SIG-M5 (cell line): ENCODE measurements at places on chromosomes 2 and 18.

GRCh38 chr2:72789241-72789640, 36.6 kb downstream of the EXOC6B start:
- no peak for DNase-seq

DNA sequence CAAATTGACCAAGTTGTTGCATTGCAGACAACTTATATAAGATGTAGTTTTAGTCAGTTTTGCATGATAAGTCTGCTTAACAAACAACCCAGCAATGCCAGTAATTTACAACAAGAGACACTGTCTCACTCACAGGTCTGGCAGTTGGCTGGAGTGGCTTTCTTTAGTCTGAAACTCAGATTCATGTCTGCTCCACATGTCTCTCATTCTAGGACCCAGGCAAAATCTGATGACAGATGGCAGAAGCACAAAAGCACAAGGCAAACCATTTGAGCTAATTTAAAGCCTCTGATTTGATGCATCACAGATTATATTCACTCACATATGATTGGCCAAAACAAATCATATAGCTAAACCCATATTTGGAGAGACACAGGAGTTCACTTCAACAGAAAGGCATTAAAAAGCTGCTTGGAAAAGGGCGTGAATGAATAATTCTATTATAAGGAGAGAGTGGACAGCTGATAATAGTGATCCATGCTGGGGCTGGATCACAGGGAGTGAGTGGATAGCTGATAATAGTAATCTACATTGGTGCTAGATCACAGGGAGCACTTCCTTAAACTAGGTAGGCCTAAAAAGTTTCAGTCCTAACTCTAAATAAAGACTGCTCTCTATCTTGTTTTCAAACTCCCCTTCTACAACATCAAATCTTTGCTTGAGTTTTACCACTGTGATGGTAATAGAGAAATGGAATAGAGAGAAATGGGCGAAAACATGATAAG, 593.2 kb upstream of the ZNF804A start:
- DNase-seq = no peak

DNA sequence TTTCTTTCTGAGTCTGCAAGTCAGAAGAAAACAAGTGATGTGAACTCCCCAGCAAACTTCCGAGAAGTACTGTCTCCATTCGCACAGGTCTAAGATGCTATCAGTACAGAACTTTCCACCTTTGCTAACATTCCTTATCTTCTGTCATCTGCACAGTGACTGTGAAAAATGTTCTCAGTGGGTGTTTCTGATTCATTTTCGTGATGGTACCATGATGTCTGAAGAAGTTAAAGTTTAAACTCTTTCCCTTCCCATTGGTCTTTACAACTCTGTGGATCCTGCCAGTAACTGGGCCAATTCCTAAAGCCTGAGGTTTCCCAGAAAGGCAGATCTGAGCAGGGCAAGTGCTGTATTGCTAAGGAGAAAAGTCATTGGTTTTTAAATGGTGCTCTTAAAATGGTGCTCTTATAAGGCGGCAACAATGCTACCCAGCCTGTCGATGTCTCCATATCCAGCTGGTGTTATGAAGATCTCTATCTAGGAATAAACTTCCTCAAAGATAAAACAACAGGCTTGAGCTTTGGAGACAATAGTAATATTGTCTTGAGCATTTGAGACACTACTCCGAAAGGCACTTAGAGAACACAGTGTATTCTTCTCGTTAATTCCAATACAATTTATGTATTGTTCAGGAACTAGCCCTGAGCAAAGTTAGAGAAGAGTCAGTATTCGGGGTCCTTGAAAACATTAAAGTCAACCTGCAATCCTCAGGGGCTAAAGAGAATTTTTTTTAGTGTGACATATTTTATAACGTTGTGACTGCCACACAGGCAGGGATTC, 232.3 kb downstream of the OSR1 start:
- DNase-seq = no peak

DNA sequence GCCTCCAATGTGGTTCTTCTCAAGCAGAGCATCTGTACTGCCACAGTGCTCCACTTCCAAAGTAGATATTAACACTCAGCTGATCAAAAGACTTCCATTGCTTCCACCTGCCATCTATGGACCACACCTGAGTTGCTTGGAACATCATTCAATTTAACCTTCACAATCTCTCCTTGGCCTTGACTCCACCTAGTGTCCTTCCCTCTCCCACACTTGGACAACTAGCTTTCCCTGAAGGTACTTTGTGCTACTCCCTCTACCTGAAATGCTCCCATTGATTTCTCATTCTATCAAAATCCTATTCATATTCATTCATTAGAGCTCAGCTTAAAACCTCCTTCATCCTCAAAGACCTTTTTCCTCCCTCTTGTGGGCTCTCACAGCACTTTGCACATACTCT, 48.7 kb downstream of the SOWAHC start:
- DNase-seq = no peak

DNA sequence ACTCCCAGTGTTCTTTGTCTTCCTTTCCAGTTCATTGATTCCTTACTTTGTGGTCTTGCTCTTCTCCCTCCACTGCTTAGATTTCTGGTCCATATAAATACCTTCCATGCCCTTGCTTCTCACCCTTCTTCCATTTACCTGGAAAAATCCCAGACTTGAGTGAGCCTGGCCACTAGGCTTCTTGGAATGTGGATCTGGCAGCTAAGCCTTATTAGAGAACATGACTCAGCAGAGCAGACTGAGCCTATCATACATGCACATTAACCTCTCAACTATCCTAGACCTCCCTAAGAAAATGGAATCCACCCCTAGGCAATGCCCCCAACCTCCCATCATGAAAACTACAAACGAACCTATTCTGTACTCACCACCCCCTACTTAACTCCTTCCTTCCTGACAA, 127.7 kb downstream of the RHBDD1 start:
- no peak for DNase-seq

DNA sequence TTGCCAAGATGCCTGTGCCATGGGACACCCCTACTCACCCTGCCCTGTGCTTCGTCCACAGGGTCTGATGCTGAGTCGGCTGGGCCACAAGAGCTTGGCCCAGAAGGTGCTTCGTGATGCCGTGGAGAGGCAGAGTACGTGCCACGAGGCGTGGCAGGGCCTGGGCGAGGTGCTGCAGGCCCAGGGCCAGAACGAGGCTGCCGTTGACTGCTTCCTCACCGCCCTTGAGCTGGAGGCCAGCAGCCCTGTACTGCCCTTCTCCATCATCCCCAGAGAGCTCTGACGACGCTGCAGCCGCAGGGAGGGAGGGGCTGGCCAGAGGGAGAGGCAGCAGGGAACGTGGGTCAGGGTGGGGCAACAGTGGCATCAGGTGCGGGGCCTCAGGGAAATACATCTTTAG, 81.5 kb downstream of the STPG4 start:
- no peak for DNase-seq

GRCh38 chr18:57523171-57523956, 63.1 kb downstream of the FECH start:
- peak; percentile 21 for DNase-seq

DNA sequence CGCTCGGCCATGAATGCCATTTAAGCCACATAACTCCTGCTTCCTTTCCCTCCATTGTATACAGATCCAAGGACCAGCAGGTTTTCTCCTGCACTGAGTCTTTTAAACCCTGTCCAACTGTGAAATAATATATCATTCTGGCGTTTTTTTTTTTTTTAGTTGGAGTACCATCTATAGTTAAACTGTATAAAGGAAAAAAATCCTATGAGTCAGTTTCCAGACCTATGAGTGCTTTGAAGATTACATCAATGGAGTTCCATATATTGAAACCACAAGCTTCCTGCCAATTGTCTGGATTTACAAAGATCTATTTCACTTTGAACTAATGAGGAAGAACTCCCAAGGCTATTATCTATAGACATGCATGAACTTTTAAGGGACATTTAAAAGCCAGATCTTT, 2.4 kb upstream of the MALT1 start:
- no peak for DNase-seq

GRCh38 chr18:59881728-59882656, 17.8 kb upstream of the PMAIP1 start:
- peak; percentile 55 for DNase-seq

DNA sequence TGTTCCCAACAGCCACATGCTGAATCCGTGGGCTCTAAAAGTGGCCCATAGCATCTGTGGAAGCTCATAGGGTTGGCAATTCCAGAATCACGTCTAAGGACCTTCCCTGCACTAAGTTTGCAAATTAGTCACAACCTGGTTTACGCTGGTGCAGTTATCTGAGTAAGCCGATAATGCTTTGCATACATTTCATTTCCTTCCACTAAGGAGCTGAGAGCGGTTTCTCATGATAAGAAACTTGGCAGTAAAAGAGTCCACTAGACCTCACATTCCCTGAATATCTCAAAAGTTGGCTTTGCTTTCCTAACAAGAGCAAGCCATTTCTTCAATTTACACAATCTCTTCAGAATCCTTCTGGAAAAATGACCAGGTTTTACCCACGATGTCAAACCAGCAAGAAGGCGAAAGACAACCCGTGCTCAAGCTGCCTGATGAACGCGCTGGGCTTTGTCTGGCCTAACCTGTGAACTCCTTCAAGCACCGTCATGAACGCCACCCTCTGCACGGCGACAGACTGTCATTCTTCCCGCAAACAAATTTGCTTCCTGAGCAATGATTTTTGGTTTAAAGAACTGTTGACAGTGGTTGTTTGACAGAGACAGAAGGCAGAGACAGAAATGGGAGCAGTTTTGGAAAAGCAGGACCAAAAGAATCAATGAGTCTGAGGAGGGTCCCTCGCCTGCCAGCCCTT, 73.0 kb upstream of the COPS8 start:
- no peak for DNase-seq

GRCh38 chr2:160892204-160892603, 268.0 kb upstream of the TANK start:
- no peak for DNase-seq

DNA sequence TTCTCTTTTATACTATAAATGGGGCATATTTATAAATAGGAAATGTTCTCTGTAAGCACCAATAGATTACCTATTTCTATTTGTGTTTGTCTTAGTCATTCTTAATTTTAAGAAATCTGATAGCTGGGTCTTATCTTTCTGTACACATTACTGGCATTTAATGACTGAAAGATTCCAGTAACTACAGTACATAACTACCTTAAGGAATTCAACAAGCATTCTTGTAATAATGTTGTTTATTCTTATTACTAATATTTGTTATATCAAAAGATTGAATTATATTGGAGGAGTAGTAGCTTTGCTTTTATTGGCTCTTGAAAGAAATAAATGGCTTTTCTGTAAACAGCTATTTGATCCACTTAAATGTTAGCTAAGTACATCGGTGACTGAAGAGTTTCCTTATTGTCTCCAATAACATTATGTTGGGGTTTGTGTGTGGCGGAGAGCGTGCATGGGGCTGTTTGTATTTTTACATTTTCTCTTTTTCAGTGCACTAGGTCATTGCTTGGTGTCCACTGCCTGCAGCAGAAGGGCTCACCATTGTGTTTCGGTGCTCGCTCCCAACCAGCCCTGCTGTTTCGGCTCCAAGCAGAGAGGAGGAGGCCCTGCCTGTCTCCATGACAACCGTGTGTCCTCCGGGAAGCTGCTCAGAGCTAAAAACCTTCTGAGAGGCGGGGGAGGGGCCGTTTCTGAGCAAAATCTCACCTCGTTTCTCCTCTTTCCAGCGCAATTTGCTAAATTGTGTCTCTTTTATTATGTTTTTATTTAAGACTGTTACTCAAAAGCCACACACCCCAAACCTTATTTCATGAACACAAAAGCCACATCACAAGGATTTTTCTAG, 112.5 kb upstream of the SLC38A11 start:
- DNase-seq = no peak

GRCh38 chr2:197606180-197606579, 69.2 kb downstream of the RFTN2 start:
- DNase-seq = no peak

GRCh38 chr2:29920631-29921559, 491 bp downstream of the ALK start:
- DNase-seq = no peak

GRCh38 chr18:70058916-70059315, 111.2 kb upstream of the CD226 start:
- DNase-seq = no peak

GRCh38 chr2:191637182-191638078, 40.5 kb upstream of the NABP1 start:
- DNase-seq = no peak

DNA sequence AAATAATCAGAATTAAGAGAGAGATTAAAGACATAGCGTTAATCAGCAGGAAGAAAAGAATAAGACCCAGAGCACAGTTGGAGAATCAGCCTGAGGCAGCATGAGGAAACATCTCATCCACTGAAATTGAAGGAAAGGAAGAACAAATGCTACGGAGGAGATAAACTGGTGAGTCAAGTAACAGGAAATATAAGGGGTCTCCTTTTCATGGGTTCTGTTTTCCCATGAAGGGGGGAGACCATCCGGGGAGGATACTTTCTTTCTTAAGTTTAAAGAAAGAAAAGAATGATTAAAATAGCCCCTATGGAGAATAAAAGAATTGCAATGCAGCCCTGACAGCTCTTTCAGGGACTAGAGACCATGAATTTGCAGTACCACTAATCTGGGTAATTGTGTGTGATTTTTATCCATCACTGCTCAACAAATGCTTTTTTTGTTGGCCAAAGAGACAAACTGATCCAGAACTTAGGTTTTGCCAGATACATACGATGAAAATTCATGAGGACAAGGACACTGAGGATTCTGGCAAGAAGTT, 17.7 kb downstream of the ROCK2 start:
- DNase-seq = no peak

DNA sequence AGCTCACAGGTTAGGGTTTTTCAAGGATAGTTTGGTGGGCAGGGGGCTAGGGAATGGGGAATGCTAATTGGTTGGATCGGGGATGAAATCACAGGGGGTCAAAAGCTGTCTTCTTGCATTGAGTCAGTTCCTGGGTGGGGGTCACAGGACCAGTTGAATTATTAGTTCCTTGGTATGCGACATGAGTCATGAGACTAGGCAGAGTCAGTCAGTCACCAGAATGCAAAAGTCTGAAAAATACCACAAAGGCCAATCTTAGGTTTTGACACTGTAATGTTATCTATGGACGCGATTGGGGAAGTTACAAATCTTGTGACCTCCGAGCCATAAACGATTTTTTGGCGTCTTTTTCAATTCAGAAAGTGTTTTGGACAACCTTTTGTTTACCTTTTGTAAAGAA, 101.2 kb downstream of the ZNF519 start:
- no peak for DNase-seq

GRCh38 chr2:234533626-234534025, 36.7 kb upstream of the ARL4C start:
- DNase-seq = no peak

DNA sequence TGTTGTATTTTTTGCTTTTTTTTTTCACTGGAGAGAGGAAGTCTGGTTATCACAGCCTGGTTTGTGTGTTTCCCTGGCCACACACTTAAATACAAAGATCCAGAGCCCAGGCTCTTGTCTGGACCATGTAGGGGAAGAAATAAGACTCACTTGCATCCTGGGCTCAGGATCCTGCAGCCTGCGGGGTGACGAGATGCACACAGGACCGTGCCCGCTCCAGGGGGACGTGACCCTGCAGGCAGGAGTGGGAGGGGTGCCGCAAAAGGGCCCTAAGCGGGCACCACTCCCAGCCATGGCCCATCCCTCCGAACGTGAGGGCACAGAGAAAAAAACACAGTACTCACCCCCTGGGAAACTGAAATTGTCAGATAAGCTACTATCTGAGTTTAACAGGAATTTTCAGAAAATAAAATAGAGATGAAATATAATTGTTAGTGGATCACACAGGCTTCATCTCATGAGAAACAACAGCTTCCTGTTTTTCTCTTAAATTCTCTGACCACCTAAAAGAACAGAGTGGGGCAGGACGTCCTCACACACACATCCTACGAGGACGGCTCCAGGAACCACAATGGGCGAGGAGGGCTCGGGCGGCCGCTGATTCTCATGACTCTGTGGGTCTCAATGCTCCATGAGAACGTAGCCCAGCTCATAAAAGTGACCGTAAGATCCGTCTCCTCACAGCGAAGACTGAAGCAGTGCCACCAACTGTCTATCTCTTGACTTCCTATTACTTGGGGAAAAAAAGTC, 142.6 kb upstream of the ALKAL2 start:
- no peak for DNase-seq
